Dorsolateral prefrontal cortex (tissue), 122 donors: ENCODE measurements at places on chromosomes 2 and 18.

DNA sequence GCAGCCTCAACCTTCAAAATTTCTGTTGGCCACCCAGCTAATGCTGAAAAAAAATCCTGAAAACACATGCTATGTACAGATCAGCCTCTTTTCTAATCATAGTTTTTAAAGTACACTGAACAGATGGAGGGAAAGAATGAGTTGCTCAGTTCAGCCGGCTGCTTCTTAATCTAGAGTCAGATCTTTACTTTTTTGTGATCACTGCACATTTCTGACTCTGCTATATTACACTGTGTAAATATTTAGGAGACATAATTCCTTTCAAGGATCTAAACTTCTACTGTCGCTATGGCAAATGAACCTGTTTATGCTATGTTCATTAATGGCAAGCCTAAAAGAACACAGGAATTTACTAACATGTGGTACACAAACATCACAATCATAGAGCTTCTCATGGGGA lies 114.2 kb downstream of the SRBD1 start:
- DNase-seq: no peak

GRCh38 chr2:58466804-58467203 lies 225.7 kb upstream of the FANCL start:
- DNase-seq: no peak

DNA sequence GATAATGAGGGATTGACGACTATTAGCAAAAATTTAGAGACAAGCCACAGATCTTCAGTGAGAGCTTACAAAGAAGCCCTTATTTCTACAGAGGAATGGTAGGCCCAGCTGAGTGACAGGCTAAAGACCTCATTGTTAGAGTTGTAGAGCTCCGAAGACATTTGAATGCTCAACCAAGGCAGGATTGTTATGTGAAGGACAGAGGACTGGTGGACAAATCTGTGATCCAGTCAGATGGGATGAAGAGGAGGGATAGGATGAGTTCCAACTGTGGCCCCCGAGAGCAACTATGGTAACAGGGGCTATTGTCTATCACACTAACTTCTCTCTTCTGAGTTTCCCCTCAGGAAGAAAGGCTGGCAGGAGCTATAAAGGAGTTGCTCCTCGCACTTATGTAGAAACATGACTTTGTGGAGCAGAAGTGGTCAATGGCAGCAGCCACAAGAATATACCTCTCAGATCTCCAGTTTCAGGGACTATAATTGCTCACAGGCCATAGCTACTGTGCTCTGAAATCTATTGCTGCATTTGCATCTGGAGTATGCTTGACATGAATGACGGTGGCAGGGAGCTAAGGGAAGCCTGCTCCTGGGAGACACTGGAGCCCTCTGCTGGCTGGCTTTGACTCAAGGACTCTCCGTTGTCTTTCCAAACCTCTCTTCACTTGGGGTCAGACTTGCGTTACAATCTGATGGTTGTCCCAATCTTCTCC lies 50.3 kb upstream of the GREB1L start:
- DNase-seq: peak; percentile 10

GRCh38 chr18:79876497-79876896 lies 75.0 kb downstream of the SLC66A2 start:
- peak; percentile 20 for DNase-seq

DNA sequence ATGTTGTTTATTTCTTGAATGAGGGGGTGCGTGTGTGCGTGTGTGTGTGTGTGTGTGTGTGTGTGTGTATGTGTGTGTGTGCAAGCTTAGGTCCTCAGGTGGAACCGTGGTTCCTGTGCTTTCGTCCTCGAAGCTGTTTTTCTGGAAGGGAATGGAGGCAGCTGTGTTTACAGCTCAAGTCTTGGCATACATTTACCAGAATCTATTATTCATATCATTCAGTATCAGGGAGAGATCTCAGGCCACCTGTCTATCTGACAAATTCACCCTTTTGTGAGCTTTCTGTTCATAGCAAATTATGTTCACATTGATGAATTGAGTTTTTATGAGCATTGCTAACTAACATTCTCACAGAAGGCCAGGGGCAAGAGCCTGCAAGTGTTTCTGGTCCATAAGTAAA lies 550.4 kb downstream of the ARHGAP15 start:
- no peak for DNase-seq

- no peak for DNase-seq
These were observed 99.0 kb upstream of the ACVR1C start for GRCh38 chr2:157727693-157728092.

GRCh38 chr2:97871096-97871780 lies 124.5 kb downstream of the TMEM131 start:
- no peak for DNase-seq

GRCh38 chr2:80136338-80136737 lies 168.2 kb downstream of the LRRTM1 start:
- DNase-seq: no peak

DNA sequence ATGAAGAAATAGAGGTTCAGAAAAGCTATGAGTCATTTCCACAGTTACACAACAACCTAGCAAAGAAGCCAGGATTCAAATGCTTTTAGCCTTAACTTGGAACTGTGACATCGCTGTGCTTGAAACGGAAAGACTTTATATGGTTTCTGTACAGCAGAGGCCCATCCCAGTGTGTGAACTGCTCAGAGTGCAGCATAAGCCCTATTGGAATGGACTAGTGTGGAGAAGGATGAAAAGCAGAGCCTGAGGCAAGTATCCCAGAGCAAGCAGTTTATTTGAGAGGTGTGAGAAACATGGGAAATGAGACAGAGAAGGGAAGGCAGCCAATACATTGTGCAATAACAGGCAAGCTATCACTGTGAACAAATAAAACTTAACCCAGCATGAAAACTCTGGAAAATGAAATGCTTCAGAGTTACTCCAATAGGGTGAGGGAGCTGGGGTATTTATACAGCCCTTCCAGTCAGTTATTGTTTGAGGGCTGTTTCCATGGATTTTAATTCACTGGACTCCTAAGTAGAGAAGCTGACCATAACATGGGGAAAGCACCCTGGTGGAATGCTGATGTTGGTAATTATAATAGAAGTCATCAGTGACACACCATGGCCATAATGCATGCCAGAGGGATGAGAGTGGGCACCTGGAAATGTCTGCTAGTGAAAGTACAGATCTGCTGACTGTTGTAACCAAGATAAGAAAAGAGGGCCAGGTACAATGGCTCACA lies 254.0 kb upstream of the POU3F3 start:
- no peak for DNase-seq

DNA sequence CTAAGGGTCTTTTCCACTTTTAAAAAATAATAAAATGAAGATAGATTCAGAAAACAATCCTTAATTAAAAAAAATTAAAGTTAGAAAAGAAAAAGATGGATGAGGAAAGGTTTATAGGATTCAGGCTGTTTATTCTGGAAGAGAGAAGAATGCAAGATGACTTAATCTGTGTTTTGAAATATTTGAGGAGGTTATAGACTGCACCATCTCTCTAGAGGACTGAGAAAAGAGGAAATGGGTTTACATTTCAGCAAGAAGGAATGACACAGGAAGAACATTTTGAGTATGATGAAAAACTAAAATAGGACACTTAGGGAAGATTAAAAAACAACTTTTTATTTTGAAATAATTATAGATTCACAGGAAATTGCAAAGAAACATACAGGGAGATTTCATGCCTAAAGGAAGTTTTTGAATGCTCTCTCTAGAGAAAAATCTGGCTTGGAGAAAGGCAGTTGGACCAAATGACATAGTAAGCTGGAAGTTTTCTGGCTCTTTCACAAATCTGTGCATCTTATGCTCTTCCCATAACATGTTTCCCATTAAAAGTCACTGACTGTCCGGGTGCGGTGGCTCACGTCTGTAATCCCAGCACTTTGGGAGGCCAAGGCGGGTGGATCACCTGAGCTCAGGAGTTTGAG lies 75.0 kb downstream of the CERS6 start:
- no peak for DNase-seq

DNA sequence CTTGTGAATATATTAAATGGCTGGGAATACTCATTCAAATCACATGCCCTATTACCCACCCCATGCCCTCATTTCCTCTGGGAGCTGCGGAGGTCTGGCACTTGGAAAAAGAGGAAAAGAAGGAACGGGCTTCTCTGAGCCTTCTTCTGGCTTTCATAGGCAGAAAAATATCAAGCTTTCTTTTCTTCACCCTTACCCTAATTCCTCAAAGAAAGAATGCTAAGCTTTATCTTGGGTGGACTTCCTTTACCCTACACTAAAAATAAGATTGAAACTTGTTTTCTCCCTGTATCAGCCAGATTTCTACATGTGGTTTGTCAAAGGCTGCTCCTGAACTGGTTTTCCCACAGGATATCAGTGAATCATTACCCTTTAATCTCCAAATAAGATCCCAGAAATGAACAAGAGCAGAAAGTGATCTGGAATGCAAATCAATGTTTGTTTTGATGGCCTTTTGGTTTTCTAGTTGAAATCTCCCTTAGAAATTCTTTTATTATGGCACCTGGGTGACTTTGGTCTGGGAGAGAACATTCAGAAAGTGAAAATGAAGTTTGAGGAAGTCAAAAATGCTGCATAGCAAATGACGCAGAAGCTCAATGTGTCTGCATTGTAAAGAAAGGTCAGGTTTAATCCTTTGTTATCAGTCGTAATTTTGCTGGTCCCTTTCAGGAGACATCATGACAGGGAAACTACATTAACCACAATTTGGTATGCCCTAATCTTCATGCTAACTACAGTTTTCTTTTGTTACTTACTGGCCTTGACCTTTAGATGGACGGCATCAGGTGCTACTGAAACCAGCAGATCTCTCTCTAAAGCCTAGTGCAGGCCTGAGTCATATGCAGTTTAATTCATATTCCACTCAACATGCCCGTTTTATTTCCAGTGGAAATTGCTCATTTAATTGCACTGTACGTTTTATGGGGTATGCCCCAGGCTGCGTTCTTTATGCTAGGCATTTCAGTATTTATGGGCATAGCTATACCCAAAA lies 46.6 kb upstream of the HNRNPA3 start:
- DNase-seq: no peak

DNA sequence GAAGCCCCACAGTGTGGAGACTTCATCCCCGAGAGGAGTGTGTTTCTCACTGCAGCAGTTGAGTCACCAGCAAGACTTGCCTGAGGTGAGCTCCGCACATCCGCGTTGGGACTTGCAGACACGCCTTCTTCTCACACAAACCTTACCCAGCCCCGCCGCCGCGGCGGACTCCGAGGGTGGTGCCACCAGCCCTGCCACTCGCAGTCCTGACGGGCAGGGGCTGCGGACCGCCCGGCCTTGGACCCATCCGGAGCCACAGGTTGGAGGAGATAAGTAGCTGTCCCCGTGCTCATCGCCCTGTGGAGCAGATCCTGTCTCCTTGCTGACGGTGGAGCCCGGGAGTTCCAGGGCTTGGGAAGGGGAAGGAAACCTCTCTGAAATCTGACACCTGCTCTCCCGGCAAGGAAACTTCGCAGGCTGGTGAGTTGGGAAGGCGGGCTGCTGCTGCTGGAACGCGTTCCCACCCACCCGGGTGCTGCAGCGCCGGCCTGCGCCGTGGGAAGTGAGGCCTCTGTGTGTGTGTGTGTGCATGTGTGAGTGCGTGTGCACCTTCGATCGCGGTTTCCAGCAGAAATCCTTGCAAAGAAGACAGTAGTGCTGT lies at the start of gene RAB27B:
RAB27B (plus strand) TSS at position 197 of the 601 bp plus-strand sequence. CDS start 49,109 bp downstream, outside the sequence.
- DNase-seq: peak; percentile 44

DNA sequence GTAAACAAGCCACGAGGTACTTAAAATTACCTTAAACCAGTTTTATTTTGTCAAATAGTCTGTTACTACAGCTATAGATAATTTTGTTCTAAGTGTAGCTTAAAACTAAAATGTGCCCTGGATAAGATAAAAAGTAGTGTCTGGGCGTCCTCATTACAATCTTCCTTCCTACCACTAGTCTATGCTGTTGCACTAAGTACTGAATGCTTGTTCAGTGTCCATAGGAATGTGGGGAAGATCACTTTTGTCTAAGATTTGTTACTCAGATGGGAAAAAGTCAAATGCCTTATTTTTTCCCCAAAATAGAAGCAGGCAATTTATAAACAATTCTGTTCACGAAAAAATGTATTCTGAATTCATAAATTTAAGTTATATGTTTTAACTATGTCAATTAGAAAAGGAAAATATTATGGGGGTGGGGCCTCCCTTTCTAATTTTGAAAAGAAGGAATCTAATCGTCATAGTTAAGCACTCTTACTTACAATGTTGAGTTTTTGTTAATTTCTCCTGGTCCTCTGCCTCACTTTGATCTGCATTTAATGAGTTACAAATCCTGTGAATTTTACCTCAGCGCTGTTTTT lies 140.4 kb upstream of the VRK2 start:
- no peak for DNase-seq

- DNase-seq: no peak
These were observed 19.6 kb upstream of the RPIA start for GRCh38 chr2:88671786-88672427.

GRCh38 chr2:68918497-68918896 lies 34.2 kb downstream of the GKN2 start:
- no peak for DNase-seq

GRCh38 chr2:130947967-130948366 lies 111.3 kb downstream of the ARHGEF4 start:
- DNase-seq: no peak

DNA sequence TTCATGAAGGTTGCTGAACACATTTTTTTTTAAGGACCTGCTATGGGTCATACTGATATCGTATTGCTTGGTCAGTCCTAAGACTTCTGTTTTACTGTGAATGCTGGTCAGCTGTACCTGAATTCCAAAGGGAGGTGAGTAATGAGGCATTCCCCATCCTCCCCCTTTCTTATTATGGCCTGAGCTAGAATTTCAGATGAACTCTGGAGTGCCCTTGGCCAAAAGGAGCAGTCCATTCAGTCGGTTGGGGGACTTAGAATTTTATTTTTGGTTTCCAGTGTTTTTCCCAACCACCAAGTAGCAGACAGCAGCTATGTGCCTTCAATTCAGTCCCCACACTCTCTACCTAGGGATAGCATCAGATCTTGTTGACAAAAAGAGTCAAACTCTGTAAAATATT lies 26.9 kb upstream of the PDCL3 start:
- DNase-seq: no peak

DNA sequence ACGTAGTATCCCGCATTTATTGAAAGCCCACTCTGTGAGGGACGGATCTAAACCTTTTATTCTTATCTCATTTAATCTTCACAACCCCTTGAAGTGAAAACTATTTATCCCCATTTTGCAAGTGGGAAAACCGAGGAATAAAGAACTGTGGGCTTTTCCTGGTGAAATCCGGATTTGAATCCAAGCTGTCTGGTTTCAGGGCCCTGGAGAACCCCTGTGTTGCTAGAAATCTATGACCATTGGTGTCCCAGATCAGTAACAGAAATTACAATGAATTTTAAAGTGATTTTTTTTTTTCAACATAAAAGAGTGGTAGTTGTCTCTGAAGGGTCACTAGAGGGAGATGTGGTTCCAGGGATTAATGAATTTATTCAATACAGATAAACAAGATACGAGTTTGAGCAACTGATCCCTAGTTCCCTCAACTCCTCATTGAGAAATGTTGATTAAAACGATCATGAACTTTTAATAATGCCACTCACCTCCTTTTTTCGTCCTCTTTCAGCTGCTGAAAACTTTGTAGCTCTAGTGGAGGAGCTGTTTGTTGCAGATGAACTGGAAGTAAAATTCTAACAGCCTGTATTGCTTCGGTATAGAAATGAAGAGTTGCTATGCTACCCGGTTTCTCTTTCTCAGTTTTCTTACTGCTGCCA lies 940 bp downstream of the XRCC5 start:
- DNase-seq: no peak
